ENCODE measurements at places on chromosomes 3 and 15. TPM values are rescaled to one million over a fixed set of nuclear protein-coding genes. Genes with fewer than 3 reads are reported as not detected.

DNA sequence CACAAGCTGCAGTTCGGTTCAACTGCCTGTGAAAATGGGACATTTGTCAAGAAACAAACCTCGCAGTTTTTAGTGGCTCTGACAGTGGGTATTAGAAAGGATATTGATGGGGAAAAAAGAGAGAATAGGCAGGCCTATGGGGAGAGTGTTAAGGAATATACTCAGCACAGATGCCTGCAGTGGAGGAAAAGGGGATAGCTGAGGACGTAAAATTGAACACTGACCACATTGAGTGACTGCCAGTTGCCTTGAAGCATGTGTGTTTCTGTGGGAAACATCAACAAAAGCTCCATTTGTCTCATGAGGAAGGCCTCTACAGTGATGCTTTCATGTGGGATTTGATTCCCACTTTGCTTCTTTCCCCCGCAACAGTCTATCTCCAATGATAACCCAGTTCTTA is 1042.1 kb downstream of the TUSC7 start:
- no peak for DNase-seq

DNA sequence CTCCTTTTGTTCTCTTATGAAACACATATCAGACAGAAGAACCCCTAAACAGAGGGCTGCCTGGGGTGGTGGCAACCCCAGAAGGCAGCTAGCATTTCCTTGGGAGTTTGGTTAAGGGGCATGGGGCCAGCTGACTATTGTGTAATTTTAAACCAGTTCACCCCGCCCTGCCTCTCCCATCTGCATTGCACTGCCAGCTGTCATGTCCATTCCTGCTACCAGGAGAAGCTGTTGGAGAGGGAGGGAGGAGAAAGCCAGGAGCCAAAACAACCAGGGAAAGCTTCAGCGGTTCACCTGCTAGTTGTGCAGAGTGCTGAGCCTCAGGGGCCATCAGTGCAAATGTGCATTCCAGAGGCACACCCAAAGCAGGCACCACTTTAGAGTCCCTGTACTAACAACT is 47.6 kb upstream of the ATP1B3 start:
- DNase-seq, result peak; percentile 61

DNA sequence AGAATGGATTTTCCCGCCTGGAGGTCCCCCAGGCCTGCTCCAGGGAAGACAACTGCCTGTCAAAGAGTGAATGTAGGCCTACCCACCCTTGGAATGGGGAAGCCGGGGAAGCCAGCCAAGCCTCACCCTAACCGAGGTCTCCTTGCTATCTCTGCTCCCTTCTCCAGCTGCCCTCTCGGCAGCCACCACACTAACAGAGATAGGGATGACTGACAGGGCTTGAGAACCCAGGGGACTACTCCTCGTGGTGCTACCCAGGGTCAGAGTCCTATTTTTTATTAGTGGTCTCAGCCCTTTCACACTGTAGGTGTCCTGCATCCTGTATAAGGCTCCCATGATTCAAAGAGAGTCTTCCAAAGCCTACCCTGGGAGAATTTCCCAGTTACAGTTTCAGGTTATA is 160.6 kb upstream of the CHRM5 start:
- DNase-seq, result no peak

- DNase-seq, result no peak
These were observed 211.3 kb downstream of the TBC1D2B start for GRCh38 chr15:77866186-77866585.

GRCh38 chr3:10695595-10696285 is 120.3 kb upstream of the SLC6A11 start:
- DNase-seq, result no peak

DNA sequence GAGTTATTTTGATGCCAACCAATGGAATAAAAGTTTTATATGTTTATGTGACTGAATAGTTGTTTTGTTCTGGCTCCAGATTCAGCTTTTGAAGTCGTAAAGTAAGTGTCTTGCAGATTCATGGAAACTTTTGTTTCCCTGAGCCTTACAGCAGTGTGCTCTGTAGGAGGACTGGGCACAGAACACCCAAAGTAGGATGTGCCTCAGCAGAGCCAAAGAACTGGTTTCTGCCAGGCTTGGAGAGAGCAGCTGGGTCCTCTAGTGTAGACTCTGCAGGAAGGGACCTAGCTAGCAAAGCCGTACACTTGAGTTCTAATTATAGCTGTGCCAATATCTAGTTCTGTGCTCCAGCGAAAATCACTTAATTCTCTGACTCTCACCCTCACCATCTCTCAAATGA is 261.2 kb upstream of the DNAJC19 start:
- no peak for DNase-seq

DNA sequence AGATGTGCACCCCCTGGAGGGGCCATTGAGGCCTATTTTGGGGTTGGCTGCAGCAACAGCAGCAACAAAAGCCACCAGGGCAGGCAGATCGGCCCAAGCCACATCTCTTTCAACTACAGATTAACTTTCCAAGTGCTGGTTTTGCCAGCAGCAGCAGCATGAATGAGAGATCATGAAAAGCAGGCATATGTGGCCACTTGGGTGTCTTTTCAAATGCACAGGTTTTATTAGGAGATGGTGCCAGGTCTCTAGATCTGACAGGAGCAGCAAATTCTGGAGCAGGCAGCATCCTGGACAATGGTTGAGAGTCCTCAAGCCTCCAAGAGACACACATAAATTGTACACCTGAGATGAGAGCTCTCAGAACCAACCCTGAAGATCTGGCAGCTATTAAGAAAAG is 31.7 kb upstream of the CCDC66 start:
- DNase-seq, result no peak

DNA sequence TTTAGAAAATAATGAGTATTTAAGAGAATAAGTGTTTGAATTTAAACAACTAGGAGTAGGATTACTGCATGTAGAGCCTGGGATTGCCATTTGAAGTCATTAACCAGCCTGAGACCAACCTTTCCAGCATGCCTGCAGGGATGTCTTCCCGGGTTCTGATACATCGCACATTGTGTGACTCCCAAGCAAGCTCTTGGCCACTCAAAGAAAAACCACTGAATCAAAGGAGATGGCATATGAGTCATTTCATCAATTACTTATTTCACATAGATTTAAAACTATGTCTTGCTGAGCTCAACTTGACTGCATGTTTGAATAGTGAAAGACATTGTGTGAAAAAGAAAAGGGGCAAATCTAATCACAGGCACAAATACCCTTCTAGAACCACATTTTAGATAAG is 15.0 kb upstream of the THBS1 start:
- peak; percentile 20 for DNase-seq

- DNase-seq, result peak; percentile 78
These were observed 15.2 kb downstream of the CA12 start for GRCh38 chr15:63366451-63366850.

GRCh38 chr15:80484333-80484864 is 80.2 kb downstream of the ARNT2 start:
- no peak for DNase-seq

CYP8B1 gene
- total RNA-seq, result not detected
